ENCODE measurements at places on chromosomes 7 and 10.

GRCh38 chr7:151799506-151799905, 77.4 kb downstream of the PRKAG2 start:
- ATAC-seq = no peak

DNA sequence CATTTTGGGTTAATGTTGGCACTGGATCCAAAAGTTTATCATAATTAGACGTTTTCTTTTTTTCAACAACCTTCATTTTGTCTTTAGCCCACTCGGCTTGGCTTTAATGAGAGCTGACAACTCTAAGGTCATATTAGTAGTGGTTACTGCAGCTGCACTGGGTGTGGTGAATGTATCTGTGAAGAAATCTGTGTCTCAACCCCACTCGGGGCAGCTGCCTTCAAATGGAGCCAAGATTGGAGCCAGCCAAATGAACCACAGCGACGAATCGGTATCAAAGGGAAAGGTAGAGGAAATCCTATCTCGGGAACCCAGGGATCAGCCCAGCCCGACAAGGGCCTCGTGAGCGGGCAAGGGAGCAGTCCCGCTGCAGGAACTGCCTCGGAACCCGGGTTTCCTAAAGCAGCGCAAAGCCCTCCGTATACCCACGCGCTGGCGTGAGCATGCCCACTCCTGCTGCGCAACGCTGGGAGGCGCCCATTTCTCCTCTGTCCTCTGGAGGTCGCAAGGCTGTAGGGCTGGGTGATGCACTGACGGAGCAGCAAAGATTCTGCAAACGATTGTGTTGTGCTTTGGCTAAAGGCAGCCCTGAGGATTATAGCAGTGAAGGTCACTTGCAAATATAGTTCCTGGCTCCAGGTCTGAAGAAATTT, 98.7 kb upstream of the MBL2 start:
- no peak for ATAC-seq

DNA sequence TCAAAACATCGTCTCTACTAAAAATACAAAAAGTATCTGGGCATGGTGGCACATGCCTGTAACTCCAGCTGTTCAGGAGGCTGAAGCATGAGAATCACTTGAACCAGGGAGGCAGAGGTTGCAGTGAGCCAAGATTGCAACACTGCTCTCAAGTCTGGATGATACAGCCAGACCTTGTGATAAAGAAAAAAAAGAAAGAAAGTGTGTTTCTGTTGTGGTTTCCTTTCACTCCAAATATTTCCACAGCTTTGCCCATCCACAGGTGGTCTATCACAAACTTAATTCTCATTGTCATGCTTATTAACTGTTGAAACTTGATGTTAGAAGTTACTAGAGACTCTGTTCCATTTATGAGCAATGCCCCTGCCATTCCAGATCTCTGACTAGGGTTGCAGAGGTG, 316.0 kb upstream of the SEMA3C start:
- ATAC-seq = no peak

GRCh38 chr7:101390901-101391301, 28.2 kb downstream of the COL26A1 start:
- ATAC-seq = peak; percentile 20

DNA sequence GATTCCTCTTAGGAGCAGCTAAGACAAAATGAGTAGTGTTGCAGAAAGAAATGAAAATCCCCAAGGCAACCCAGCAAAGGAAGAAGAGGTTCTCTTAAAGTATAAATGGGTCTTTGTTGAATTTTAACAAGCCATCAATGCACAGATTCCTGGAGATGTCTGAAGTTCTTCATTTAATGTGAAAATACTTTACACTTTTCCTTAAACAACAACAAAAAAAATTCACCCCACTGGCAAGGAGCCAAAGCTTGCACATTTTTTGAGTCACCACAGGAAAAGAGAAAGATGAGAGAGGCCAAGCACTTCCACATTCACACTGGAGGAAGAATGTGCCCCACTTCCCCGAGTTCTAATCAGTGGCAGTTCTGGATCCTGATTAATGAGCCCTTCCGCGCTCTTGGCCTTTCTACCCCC, 286.4 kb upstream of the MEOX2 start:
- ATAC-seq = no peak

DNA sequence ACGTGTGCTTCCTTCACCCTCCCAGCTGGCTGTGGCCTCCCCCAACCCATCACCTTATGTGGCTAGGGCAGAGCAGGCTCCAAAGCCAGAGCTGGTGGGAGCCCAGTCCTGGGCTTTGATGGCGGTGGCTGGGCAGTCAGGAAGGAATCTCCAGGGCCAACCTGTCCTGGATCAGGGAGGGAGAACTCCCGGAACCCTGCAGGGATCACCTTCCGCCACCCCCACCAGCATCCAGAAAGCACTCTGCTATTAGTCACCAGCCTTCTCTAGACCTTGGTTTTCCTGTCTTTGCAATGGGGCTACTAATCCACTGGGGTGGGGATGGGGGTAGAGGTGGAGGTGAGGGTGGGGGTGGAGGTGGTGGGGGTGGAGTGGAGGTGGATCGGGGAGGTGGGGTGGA, 139.0 kb downstream of the ZMIZ1 start:
- no peak for ATAC-seq

Measured in SK-N-SH treated with all-trans-retinoic acid at 6 μM for 48 hours (cell line).